ENCODE measurements at places on chromosomes 12 and 14. TPM values are rescaled to one million over a fixed set of nuclear protein-coding genes. Genes with fewer than 3 reads are reported as not detected.

Gene FSCB
- not detected for total RNA-seq

Gene GLT1D1
- total RNA-seq = 8.6 TPM

Gene WDHD1
- total RNA-seq = 60.6 TPM

Gene POTEG
- total RNA-seq = not detected

Gene HOXC5
- total RNA-seq = 3.5 TPM

Gene PRH2
- total RNA-seq = not detected

Gene DYRK2
- total RNA-seq = 47.3 TPM

Gene PSMA6
- total RNA-seq = 229 TPM

Gene TAS2R8
- not detected for total RNA-seq

Gene OTOGL
- total RNA-seq = 0.12 TPM

Gene FAM181A
- total RNA-seq = 13.4 TPM

Gene MAP3K9
- 11.2 TPM for total RNA-seq

Gene CMAS
- 39.0 TPM for total RNA-seq

GRCh38 chr14:32150392-32150791 is 51.5 kb upstream of the RNU6-7 start:
- DNase-seq = no peak

DNA sequence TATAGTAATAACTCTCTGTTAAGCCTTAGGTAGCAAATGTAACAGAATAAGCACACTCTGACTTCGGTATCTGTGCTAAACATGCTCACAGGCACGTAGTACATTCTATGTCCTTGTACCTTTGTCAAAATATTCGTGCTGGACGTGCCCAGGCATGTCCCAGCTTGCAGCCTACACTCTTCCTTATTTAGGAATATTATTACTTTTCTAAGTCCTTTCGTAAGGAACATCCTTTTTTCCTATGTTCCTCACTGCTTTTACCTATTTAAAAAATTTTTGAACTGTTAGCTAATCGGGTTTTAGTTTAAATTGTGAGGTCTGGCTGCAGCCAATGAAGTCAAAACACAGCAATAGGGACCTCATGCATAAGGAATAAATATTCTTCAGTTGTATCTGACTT is 24.1 kb upstream of the UBC start:
- DNase-seq = no peak

- DNase-seq = no peak
Observed at GRCh38 chr14:22610931-22611330, 12.8 kb downstream of the ABHD4 start.

DNA sequence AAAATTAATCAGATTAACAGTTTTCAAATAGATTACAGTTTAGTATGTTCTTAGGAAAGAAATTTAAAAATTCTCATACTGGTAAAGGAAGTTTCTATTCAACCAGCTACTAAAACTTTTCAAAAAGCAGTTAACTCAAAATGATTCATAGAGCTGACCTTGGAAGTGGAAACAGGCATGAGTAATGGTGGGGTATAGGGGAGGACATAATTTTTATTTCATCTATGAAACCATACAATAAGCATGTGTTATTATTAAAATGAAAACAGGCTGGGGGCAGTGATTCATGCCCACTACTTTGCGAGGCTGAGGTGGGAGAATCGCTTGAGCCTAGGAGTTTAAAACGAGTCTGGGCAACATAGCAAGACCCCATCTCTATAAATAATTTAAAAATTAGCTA is 73.0 kb downstream of the DNAI7 start:
- no peak for DNase-seq

DNA sequence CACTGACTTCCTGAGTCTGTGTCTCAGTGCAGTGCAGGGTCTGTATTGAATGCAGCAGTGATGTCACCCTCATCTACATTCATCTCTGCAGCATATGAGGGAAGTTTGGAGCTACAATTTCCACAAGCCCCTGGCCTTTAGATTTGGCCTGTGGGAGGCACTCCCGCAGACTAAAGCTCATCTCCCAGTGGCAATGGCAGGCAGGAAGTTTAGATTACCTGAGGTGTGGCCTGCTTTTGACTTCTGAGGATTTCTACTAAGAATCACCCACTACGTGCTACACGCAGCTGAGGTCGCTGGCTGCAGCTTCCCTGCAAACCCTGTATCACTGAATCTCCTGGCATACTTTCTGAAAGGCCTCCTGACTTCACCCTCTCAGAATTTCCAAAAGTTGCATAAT is 202.2 kb upstream of the PRKD1 start:
- no peak for DNase-seq

GRCh38 chr14:104210817-104211195 is 72.4 kb downstream of the KIF26A start:
- DNase-seq = no peak

GRCh38 chr12:78086553-78087362 is 256.1 kb downstream of the NAV3 start:
- no peak for DNase-seq

GRCh38 chr14:59511916-59512575 is 27.7 kb downstream of the JKAMP start:
- peak; percentile 44 for DNase-seq

GRCh38 chr12:6443361-6443983 is 1.3 kb upstream of the CD27 start:
- DNase-seq = no peak

- DNase-seq = no peak
Observed at GRCh38 chr12:75990189-75990912, 41.2 kb downstream of the PHLDA1 start.

GRCh38 chr12:27814411-27814810 is 34.4 kb upstream of the MANSC4 start:
- DNase-seq = no peak

GRCh38 chr12:98262902-98263301 is 252.5 kb upstream of the TMPO start:
- DNase-seq = no peak

DNA sequence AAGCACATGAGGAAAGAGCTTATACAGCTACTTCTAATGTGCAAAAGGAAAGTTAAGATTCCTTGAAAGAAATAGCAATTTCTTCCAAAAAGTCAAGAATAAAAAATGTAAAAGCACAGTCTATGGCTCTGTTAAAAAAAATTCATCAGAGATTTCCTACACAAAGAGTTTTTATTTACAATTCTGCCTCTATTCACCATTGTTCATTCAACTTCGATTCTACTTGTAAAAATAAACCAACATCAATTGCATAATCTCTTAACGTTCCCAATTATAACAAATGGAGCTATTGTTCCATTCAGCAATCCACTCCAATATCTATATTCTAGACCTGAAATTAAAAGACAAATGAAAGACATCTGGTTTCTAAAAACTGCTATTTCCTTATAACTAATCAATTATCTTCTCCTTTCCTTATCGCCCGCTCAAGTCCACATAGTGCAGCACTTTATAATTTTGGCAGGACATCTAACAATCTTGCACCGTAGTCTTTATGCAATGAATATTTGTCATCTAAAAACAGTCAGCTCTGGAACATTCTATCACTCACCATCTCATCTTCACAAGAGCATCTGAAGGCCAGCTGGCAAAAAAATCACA is 6.2 kb downstream of the EIF2S3B start:
- DNase-seq = no peak

- no peak for DNase-seq
Observed at GRCh38 chr14:65604936-65605335, 192.4 kb downstream of the FUT8 start.

DNA sequence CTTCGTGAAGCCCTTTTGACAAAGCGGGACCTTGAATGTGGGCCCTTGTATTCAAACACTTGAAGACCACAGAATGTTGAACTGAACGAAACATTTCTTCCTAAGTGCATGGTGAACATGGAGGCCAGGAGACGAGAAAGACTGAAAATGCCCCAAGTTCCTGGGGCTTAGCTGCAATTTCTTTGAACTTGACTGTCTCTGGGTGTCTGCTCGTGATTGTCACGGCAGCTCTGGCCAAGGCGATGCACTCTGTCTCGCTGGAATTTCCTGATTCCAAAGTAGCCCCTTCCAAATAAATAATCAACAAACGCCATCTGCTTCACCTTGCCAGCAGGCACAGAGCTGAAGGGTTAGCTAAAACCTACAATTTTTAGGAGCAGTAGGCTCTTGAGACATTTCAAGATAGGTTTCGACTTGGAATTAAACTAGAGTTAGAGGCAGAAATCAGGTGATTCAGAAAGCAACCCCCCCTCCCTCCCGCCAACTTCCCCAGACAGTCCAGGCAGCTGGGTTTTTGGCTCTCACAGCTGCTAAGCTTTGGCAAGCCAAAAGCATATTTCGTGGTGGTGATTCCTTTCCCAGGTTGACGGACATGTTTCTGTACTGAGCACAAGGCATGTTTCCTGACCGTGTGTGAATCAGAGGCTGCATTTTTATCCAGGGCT is 13.5 kb upstream of the IRF2BPL start:
- no peak for DNase-seq

DNA sequence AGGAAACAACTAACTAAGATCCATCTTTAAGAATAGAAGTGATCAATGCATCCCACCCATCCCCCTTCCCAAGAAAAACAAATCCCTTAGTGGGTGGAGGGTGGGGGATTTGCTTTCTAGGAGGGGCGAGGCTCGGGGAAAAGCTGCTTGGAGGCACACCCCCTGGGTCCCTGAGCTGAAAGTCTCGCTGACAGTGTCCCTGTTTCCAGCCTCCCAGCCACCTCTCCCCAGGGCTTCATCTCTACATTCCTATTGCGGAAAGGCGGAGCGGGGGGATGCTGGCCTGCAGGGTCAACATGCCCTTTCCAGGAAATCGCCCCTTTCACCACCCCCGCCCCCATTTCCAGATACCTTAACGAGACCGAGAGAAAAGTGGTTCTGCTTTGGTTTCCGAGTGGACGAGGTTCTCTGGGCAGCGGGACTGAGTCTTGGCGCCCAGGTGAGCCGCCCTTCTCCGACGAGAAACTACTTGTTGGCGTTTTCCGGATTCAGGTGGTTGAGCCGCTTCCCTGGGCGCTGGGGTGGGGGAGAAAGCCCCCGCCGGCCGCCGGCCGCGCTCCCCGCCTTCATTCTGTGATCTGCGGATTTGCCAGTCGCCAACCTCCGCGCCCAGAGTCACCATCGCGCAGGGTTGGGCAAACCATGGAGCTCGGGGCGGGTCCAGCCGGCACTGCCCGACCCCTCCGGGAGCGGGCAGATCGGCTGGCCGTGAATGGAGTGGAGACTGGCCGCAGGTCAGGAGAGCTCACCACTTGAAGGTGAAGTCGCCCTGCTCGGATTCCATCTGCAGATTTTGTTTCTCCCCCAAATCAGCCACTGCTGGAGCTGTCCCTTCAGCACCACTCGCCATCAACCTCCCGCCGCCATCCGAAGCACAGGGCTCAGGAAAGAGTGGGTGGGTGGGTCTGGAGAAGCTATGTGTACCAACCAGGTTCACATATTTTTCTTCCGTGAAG is 505 bp downstream of the KCNC2 start:
- peak; percentile 60 for DNase-seq

DNA sequence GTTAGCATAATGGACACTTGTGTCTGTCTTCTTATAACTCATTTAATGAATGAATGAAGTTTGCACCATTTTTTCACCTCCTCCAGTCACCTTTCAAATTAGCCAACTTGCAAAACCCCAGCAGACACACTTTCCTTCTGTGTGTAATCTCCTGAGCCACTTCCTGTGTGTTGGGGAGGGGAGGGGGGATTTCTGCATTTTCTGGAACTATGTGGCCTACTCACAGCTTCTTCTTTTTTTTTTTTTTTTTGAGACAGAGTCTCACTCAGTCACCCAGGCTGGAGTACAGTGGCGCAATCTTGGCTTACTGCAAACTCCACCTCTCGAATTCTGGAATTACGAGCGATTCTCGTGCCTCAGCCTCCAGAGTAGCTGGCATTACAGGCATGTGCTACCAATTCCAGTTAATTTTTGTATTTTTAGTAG is 4.1 kb upstream of the SERPINA1 start:
- no peak for DNase-seq

GRCh38 chr12:6846316-6846869 is 4.7 kb downstream of the CDCA3 start:
- no peak for DNase-seq

DNA sequence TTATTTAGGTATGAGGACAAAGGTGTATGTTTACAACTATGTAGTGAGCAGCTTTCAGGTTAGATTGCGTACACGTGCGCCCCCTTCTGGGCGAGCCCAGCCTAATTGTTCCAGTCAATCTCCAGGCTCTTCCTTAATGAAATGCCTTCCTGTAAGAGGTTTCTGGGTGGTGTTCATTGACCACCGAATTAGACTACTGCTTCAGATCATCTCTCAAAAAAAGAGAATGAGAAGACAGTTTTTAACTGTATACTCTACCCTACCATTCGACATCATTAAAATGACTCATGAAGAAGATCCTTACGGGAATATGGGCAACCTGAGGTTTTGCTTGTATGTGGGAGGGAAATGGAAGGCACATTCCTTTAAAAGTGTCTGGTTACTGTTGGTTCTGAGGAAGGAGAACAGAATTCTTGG is 2.1 kb downstream of the LUM start:
- DNase-seq = peak; percentile 44

DNA sequence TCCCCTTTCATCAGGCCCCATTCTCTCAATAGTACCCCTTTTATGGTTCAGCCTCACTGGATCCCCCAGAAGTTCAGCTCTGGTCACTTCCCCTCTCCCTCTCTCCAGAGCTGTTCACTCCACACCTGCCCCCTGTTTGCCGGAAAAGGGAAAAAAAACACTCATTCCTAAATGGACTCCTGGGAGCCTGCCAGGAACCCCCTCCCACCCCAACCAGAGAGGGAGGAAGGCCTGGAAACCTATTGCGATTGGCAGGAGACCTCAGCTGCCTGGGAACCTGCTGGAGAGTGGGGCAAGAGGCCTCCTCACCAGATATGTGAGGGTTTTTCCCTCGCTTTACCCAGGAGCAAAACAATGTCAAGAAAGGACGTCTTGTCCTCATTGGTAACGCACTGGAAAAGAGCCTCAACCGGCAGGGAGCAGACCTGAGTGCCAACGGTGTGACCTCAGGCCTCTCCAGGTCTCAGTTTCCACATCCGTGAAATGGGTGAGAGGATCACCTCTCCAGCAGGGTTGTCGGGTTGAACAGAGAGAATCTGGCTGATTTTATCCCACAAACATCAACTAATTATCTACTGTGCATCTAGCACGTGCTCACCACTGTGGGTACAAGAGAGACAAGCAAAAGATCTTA is 4.6 kb downstream of the DTX1 start:
- DNase-seq = no peak

DNA sequence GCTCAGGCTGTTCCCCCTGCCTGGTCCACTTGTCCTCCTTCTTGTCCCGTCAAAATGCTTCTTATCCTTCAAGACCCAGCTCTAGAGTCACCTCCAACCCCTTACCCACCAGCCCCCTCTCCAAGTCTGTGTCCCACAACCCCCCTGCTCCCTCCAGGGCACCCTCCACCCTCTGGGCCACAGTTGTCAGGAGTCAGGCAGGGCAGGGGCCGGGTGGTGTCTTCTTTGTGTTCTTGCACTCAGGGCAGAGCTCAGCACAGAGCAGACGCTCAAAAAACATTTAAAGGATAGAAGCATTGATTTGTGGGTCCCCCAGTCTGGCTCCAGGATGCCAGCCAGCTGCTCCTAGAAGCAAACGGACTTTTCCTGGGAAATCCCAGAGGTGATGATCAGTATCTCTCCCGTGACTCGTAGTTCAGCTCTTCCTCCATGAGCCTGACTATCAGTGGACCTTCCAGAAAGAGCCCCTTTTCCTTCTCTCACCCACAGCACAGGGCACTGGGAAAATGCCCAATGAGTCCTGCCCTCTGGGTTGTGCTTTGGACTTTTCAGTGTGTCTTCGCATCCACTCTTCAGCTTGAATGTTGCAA is 17.2 kb upstream of the BDKRB1 start:
- DNase-seq = no peak
